Stimulated activated CD8-positive, alpha-beta memory T cell treated with anti-CD3 and anti-CD28 coated beads, Interleukin-2, amount 100 ng/mL, for 48 hours (primary cell): ENCODE measurements at places on chromosomes 5 and 9.

GRCh38 chr9:27341545-27342294 lies 44.8 kb upstream of the EQTN start:
- no peak for DNase-seq

DNA sequence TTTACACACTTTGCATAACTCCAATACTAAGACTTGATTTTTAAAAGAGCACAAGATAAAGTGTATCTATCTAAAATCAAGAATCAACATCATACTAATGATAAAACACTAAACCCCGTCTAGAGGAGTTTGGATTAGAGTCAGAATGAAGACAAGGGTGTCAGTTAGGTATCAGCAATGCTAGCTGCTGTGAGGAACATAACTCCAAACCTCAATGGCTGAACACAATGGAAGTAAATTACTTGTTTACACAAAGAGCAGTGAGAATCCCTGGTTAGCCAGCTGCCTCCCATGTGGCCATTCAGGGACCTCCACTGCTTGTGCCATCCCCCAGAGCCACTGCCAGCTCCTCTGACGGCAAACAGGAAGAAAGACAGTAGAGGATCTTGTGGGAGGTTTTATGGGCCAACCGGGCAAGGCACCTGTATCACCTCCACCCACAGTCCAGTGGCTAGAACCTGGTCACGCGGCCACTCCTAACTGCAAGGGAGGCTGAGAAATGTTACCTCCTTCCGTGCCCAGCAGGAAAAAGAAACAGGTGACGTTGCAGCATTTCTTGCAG lies 24.0 kb upstream of the GRHPR start:
- no peak for DNase-seq

GRCh38 chr5:134509308-134510040 lies 16.0 kb upstream of the JADE2 start:
- no peak for DNase-seq

DNA sequence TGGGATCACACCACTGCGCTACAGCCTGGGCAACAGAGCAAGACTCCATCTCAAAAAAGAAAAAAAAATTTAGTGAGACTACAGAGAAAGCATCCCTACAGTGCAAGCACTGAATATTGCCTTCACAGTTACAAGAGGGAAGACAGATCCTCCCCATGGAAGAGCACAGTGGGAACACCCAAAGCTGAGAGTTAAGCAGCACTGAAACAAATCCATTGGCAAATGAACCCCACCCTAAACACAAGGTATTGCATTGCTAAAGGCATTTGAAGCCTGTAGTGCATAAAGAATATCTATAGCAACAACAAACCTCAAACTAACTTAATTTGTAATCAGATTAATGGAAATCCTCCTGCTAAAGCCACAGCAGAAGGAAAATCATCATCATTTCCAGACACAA lies 27.1 kb downstream of the HTR1A start:
- DNase-seq = no peak

GRCh38 chr9:102428305-102428704 lies 566.8 kb upstream of the CYLC2 start:
- no peak for DNase-seq

DNA sequence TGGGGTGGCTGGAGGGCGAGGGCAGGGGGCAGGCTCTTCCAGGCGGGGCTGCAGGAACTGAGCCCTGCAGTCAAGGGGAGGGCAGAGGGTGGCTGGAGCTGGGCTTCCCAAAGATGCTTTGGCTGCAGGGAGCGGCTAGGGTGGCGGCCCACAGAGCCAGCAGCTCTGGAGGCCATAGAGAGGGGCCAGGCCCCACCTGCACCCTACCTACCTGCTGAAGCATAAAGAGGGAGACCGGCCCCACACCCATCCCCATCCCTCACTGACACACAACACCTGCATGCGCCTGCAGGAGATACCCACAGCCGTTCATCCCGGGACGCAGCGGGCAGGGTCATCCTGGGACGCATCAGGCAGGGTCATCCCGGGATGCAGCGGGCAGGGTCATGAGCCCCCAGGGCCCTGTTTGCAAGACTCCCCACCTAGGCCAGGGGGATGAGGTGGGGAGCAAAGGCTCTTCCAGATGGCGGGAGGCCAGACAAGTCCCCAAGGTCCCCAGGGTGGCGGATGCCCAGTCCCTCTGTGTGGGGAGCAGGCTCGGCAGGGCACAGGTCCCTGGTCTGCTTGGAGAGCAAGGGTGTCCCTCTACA lies 39.8 kb upstream of the NOTCH1 start:
- no peak for DNase-seq

- no peak for DNase-seq
These were observed 298.9 kb downstream of the TRIM32 start for GRCh38 chr9:116986015-116986414.

DNA sequence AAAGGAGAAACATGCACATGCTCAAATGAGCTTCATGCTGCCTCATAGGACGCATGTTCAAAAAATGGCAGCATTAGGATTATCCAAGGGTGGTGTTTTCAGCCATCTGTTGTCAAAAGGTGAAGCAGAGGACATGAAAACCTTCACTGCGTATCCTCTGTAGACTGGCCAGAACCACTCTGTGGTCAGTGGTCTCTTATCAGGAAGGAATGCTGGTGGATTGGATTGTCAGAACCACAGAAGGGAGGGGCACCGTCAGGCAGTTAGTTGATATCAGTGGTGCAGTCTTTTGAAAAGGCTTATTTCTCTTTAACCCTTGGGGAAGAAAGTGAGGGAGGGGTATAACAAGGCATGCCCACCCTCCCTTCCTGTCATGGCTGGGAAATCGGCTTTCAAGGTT lies 100.1 kb downstream of the FBXL7 start:
- DNase-seq = no peak

- DNase-seq = no peak
These were observed 284.4 kb downstream of the OSTF1 start for GRCh38 chr9:75372499-75373268.

- DNase-seq = no peak
These were observed 240.1 kb downstream of the DNAH5 start for GRCh38 chr5:13704396-13704795.

- no peak for DNase-seq
These were observed 32.3 kb downstream of the ERP44 start for GRCh38 chr9:100066539-100066938.

DNA sequence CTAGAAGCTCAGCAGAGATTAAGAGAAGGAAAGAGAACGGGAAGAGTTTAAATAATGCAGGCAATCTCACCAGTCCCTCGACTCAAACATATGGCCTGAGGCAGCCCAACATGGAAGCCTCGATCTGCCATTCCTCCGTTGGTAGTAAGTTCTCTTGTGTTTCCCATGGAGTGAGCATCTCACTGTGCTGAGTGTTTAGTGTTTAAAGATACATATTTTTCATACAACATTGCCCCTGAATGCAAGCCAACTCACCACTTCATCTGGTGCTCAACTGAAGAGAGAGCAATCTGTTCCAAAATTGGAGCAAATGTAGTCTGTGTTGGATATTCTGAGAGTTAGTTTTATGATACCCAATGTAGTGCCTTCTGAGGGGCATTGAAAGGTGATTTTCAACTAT lies 171.5 kb upstream of the ATP10B start:
- DNase-seq = no peak

DNA sequence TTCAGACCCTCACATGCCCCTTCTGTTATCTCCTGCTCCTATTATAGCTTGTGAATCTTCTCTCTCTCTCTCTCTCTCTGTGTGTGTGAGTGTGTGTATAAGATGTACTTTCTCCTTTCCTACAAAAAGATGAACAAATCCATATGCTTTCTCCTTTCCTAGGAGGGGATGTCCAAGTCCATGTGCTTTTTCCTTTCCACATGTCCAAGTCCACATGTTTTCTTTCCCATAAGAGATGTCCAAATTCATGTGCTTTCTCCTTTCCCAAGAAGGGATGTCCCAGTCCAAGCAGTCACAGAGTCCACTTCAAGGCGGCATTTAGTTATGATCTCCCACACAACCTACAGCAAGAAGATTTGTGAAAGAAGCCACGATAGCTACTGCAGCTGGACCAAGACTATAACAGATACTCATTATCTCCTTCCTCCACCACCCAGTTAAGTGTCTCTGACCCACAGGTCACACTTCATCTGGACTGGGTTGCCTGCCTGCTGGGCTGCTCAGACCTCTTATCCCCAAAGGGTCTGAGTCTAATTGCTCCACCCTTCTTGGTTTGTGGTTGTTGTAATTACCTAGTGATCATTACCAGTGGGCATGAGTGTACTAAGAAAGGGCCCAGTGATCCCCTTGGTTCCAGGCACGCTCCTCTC lies 18.4 kb upstream of the FOXI1 start:
- no peak for DNase-seq

DNA sequence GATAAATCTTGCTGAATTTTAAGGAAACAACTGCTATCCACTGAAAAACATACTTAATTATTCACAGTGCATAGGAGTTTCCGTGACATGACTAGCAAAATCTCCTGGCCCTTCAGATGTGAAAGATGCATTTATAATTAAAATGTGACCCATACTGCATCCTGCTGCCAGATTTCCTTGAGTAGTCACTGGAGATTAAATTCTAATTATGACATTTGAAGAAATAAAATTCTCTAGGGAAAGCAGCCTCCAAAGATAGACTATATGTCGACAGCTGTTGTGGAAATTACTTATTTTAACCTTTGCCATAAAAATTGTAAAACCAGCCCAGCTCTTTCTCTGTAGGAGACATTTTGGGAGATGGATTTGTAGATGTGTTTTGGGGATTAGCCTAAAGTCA lies 193.6 kb upstream of the SMC2 start:
- DNase-seq = no peak

GRCh38 chr9:99400184-99400731 lies 178.2 kb downstream of the SEC61B start:
- DNase-seq = no peak

DNA sequence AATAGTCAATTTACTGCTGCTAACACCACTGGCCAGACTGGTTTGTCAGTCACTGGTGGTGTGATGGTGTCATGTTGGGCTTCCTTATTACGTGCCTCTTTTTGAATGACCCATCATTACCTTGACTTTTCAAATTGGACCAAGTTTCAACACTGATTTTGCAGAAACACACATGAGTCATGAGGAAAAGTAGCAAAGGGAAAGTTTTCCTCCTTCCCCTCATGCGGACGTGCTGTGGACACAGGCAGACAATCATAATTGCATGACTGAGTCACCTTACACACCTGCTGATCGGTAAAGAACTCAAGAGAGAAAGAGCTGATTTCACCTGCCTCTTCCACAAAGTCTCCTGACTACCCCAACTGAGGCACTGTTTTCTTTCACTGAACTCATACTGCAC lies 324.5 kb downstream of the ARRDC3 start:
- DNase-seq = no peak

DNA sequence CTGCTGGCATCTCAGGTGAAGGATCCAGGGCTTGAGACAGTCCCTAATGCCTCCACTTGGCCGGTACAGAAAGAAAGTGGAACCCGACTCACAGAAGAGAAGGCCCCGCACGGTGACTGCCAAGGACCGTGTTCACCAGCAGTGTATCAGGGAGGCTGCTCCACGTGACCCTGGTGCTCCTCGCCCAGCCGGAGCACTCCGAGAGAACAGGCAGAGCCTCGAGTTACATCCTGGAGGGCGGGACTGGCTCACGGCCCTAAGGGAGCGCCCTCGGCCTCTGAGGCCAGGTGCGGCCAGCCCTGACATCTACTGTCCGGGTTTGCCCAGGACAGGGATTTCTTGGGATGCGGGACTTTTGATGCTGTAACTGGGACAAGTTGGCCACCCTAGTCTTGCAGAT lies 104.0 kb upstream of the SARDH start:
- DNase-seq = no peak

- DNase-seq = no peak
These were observed 14.7 kb downstream of the GM2A start for GRCh38 chr5:151267491-151268260.

GRCh38 chr9:23820451-23821374 lies 5.3 kb downstream of the ELAVL2 start:
- DNase-seq = no peak

DNA sequence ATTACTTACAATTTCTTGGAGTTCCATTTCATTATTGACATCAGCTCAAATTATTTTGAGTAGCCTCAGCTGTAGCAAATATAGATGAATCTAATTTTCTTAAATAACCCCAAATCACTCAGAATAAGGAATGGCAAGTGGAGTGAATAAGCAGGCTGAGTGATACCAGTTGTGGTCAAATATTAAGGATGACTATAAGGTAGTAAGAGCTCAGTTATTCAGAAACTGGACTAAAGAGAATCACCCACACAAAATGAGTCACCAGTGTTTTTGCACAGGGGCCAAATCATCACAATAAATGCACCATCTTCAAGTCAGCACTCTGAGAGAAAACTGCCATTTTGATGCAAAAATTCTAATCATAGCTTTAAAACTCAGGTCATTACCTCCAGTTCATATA lies 128.9 kb upstream of the TARS1 start:
- no peak for DNase-seq

- no peak for DNase-seq
These were observed 171.7 kb downstream of the TTLL11 start for GRCh38 chr9:121921444-121921843.

DNA sequence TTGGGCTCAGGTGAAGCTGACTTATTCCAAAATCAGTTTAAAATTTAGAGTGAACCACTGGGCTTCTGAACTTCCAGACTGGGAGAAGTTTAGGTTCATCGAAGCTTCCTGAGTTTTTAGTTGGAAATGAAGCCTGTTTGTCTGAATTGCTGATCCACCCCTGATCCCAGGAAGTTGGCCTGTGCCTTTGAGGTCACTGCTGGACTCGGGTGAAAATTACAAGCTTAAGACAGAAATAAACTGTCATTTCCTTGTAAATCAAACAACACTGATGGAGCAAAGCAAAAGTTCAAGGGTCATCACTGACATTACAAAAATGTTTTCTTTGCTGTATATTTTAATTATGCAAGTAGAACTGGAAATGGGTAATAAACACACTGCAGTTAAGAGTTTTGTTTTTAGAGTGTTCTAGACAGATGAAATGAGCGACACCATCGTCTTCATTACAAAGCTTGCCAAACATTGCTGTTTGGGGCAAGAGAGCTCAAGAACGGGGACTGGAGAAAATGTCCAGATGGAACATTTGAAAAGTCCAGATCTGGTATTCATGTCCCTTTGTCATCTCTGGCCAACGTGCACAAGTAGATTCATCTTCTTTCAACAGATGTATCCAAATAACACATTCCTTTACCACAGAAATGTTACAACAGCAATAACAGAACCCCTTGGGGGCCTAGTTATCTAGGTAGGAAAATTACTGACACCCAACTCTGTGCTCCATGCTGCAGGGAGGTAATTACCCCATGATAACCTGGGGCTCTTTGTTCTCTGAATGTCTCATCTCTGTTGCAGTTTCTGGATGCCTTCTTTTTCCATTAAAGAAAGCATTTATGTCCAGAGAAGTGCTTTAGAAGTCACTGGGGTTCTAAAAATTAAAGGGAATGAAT lies 142.4 kb upstream of the ERCC6L2 start:
- no peak for DNase-seq
